ENCODE measurements at places on chromosomes 1 and 21.

- no peak for DNase-seq
Measured at GRCh38 chr1:60866226-60866900, 216.0 kb upstream of the NFIA start.

DNA sequence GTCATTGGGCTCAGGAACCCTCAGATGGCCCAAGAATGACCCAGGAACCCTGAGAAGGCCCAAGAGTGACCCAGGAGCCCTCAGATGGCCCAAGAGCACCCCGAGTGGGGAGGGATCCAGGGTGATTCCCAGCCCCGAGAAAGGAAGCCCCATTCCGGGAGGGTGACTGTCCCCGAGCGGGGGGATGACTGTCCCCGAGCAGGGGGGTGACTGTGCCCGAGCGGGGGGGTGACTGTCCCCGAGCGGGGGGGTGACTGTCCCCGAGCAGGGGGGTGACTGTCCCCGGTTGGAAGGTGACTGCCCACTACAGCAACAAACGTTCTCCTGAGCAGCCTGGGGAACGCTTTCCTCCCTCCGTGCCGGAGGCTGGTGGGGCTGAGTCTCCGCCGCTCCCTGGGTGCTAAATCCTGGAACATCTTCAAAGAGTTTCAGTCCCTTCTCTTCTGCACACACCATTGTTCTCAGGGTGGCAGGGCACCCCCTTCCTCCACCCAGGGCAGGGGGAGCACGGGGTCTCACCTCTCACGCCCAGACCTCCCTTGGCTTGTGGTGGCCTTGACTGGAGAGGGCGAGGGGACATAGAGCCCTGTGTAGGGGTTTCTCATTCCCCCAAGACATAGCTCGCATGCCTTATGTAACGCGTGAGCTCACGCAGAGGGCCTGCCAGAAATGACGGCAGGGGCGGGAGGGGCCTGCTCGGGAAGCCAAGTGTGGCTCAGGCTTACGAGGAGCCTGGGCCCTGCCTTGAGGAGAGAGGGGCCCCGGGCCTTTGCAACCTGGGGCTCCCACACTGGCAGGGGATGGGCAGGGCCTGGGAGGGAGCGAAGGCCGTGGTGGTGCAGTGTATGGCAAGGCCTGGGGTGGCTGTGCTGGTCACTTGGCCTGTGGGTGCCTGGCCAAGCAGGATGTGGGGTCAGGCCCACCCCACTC is 14.3 kb upstream of the SKI start:
- peak; percentile 95 for DNase-seq

GRCh38 chr1:11761988-11762406 is at the start of gene C1orf167:
TSS of gene C1orf167 (plus strand) at chr1:11762193. CDS start at chr1:11764401, 2,208 bp downstream.
- peak; percentile 62 for DNase-seq

DNA sequence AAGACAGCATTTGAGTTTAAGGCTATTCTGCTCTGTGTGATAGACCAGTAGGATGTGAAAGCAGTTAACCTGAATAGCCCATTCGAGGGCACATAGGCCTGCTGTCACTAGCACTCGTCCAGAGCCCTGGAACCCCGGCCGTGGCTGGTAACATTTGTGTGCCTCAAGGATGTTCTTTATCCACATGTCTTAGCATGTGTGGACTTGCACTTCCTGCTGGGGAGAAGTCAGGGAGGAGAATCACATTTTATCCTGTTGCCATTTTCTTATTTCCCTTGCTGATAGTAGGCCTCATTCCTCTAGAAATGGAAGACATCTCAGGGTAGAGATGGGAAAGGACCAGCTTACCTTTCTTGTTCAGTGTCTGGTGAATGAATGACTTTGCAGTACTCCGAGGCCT is 54.7 kb downstream of the VPS13D start:
- DNase-seq, result no peak

- no peak for DNase-seq
Measured at GRCh38 chr1:226832613-226833012, 37.8 kb upstream of the PSEN2 start.

All from right cardiac atrium (tissue), 5 donors.